ENCODE measurements at places on chromosomes 4 and X.

GRCh38 chr4:77821775-77822174 is 2.6 kb upstream of the CNOT6L start:
- no peak for DNase-seq

DNA sequence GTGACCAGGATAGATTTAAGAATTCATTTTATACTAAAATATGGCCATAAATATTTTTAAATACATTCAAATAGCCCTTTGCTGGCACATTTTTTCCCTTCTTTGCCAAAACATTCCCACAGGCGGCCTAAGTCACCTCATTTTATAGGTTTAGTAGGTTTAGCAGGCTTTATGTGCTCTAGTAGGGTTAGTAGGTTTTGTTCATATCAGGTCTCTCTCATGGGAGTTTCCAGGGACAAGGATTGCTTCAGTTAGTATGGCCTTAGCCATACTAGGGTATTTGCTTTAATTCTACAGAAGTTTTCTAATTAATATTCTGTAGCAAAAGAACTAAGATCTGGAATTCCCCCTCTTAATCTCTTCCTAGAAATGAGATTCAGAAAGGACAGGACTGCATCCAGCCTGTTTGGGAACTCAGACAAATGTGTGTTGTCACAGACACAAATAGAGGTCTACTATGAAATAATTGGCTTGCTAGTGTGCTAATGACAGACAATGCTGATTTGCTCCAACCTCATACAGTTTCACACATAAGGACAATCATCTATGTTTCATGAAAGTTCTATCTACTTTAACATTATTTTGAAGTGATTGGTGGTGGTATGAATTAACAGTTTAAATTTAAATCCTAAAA is 772 bp upstream of the MTTP start:
- no peak for DNase-seq

GRCh38 chrX:29992083-29992482 is 223.3 kb upstream of the MAGEB2 start:
- no peak for DNase-seq

- DNase-seq = no peak
Observed at GRCh38 chr4:66330125-66330524, 659.8 kb upstream of the EPHA5 start.

DNA sequence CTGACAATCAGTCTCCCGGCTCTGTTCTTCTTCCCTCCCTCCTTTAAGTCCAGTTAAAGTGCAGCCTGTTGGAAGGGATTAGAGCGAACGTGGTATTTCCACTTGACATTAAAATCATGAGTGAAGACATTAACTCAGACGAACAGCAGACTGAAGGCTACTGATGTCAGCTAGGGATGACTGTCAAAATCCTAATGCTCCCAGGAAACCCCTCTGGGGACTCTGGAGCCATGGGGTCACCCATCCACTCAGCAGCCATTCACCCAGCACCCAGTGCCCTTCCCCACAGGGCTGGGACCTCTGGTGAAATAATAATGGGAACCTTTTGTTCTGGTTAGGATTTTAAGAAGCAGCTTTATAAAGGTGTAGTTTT is 113.9 kb downstream of the DRD5 start:
- DNase-seq = no peak

DNA sequence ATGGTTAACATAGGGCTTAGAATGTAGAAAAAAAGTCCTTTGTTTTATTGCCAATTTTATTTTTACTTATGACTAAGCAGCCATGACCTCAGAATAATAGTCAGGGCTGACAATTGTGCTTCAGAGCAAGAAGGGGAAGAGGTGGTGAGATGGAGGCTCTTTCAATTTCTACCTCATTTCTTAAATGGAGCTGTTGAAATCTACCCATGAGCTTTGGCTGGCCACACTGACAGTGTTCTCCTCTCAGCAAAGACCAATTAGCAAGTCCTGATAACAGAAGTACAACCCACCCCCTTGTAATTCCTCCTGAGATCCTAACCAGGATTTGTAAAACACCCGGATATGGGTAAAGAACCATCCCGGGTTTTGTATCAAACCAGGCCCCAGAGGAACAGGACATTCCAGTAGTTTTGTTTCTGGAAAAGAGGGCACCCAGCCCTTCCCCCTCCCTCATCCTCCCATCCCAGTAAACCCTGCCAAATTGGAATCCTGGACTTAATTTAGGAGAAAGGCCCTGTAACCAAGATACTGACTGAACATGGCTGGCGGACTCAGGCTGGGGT is at the start of gene HEPH:
Gene HEPH (plus strand): TSS at position 399 of the 563 bp plus-strand sequence. CDS start 6,324 bp downstream, outside the sequence.
- no peak for DNase-seq

- DNase-seq = no peak
Observed at GRCh38 chr4:47486231-47486673, 1.2 kb downstream of the ATP10D start.

GRCh38 chrX:87664381-87664780 is 146.8 kb downstream of the KLHL4 start:
- no peak for DNase-seq

- no peak for DNase-seq
Observed at GRCh38 chr4:62806816-62807215, 1602.4 kb downstream of the TECRL start.

DNA sequence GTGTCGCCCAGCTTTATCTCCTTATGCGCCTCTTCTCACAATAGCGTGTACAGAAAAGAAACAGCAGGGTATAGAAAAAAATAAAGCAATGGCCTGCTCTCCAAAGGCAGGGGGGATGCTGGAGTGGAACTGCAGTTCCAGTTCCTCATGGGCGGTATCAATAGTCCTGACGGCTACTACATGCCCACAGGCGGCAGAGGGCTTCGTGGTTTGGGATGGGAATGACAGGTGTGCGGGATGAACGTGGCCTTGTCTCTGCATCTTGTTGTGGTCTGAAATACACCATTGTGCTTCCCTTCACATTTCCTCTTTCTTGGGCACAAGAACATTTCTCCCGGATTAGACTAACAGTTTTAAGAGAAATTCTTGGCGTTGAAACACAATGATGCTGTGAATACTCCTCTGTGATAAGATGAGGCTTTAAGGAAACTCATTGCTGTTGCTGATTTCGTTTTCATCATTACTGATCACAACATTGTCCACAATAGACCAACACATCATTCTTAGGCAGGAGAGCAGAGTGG is 124.1 kb upstream of the IGFBP7 start:
- DNase-seq = no peak

DNA sequence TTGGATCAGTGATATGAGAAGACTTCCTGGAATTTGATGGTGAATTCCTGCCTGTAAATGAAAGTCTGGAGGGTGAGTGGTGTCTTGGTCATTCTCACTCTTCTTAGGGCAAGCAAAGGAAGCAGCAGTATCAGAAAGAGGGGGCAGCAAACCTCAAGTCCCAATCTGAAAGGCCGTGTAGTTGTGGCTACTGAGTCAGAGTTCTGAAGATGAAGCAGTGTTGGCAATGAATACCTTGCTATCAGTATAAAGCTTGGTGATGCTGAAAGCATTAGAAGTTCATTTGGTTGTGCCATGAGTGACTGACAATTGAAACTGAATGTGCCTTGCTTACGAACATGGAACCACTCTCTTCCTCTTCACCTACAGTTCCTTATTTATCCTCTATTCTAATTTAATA is 35.0 kb upstream of the GLRA3 start:
- no peak for DNase-seq

- no peak for DNase-seq
Observed at GRCh38 chrX:10243106-10243505, 86.3 kb downstream of the CLCN4 start.

DNA sequence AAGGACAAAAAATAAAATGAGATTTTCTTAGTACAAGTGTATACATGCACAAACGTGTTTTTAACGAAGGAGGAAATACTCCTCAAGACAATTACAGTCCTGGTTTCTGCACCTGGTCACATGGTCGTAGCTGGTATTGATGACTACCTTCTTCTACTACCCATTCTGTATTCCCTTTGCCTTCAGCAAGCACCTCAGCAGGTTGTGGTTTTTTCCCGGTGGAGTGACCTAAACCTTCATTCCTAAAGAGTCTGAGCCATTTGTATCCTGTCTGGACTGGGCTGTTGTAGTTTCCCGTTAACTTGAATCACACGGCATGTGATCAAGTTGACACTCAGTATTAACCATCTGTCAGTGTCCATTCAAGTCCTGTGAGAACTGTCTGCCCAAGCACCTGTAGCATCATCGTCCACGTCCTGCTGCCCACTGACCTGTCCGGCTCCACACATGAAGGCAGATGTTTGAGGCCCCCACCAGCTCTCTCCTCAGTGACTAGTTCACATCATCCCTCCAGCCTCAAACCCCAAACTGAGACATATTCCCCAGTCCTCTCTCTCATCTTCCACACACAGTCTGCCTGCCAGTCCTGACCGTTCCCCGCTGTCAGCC is 31.1 kb upstream of the TBC1D14 start:
- peak; percentile 69 for DNase-seq

DNA sequence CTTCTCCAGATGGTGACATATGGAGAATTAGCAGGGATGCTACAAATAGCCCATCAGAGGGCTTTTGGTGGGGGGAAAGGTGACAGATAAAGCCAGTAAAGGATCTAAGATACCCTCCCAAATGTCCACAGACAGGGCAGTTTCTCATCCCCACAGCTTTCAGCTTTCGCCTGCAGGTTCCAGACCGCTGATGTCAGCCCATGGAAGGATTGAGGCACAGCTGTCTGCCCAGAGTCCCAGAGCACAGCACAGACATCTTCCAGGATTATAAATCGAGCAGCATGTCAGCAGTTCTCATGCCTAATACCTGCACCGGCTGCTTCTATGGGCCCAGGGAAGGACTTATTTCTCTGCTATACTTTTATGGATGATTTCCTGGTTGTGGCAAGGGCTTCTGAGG is 96.7 kb upstream of the MXRA5 start:
- DNase-seq = no peak

DNA sequence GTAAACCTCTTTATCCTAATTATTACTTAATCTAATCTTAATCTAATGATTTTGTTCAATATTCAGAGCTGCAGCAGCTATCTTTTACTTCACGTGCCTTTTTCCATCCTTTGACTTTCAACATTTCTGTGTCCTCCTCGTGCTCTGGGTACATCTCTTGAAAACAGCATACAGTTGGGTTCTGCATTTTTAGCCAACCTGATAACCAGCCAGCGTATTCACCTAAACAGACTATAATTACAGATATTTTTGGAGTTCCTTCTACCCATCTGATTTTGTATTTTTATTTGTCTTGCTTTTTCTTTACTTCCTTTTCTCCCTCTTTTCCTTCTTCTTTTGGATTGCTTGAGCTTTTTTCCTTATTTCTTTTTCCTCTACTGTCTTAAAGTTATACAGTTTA is 16.2 kb upstream of the JAKMIP1 start:
- no peak for DNase-seq

GRCh38 chrX:139113708-139114107 is 402.2 kb upstream of the FGF13 start:
- no peak for DNase-seq

DNA sequence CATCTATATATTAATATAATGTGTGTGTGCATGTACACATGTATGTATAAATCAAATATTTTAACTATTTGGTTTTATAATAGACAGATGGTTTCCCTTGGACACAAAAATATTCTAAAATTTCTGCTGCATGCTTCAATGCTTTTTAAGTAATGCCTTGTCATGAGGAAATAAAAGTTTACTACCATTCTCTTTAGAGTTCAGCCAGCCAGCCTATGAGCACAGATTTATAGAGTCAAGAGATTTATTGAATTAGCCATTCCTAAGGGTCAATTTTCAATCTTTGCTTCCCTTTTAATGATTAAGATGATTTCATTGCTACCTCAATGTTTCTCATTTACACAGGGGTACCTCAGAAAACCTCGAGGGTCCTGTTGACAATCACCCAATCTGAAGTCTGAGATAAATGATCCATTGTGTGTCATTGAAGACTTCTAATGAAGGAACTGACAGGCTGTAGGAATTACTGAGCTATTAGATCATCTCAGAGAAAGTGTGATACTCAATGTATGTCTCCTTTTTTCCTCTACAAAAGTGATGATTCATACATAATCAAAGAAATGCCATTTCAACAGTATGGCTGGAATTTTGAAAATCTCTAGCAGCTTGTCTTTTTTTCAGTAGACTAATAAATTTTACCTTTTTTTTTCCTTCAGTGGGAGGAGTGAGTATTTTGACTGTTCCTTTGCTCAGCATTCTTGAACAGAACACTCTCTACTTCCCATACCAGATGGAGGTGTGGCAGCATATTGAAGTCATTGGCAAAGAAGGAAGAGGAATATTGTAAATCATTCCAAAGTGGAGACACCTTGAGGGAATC is 222.6 kb upstream of the PCDH18 start:
- no peak for DNase-seq

DNA sequence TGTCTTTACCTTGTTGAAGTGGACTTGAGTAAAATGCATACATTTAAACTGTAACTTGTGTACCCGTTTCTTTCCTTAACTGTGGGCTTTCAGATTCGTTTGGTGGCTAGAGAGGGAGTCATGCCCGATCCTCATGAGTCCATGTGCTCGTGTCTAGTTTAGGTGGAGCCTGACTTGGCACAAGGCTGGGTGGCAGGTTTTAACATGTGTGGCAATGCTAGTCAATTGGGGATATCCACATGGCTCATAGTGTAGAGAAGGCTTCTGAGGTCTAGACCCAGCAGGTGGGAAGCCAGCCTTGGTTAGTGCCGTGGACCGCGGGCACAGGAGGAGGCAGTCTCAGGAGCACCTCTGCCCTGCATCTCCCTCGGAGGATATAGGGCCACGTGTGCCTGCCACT is 48.5 kb upstream of the CLCN4 start:
- no peak for DNase-seq

GRCh38 chr4:55378617-55379467 is 16.9 kb upstream of the TMEM165 start:
- no peak for DNase-seq

GRCh38 chr4:175790083-175790482 is 22.0 kb downstream of the GPM6A start:
- DNase-seq = no peak

DNA sequence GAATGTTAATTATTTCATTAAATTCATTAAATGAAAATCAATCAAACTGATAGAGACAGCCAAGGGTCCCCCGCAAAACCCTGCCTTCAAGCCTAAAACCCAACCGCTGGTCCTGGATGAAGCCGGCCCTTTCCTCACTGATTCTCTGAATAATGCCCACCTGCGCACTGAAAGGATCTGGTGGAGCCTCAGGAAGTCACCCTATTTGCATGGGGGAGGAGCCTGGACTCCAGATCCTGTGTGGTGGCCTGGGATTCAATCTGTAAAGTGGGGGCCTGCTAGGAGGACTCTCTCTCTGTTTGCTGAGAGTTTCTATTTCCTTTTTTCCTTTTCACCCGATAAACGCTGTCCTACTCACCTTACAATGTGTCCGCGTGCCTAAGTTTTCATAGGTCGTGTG is 97.9 kb upstream of the ADAMTS3 start:
- DNase-seq = no peak

DNA sequence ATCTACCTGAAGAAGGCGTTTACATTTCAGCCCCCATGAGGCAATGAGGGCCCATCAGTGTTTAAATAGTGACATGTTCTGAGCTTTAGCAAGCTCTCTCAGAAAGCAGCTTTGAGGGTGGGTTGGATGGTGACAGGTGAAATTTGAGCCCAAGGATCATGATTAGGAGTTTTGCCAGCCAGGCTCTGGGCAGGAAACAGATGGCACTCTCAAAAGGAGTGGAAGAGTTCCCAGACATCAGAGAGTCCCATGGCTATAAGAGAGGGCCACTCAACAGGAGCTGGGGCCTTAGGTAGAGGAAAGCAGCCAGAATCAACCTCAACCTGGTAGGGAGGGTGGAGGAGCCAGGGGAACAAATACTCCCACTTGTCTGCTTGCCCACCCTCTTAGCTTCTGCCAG is 499.8 kb downstream of the MID1IP1 start:
- DNase-seq = peak; percentile 28

- DNase-seq = no peak
Observed at GRCh38 chrX:46649421-46650260, 76.1 kb downstream of the CHST7 start.

GRCh38 chr4:145168581-145169187 is 11.7 kb downstream of the OTUD4 start:
- DNase-seq = no peak

Data from vagina (tissue), 2 donors.